Activated CD8-positive, alpha-beta memory T cell treated with anti-CD3 and anti-CD28 coated beads, Interleukin-2, amount 50 U/mL, for 48 hours (primary cell): ENCODE measurements at places on chromosomes 7 and 10.
A peak's percentile ranks its signal among the peaks of the same experiment; 100 is the strongest.

GRCh38 chr7:143437578-143437977, 5.7 kb upstream of the TAS2R60 start:
- no peak for DNase-seq

DNA sequence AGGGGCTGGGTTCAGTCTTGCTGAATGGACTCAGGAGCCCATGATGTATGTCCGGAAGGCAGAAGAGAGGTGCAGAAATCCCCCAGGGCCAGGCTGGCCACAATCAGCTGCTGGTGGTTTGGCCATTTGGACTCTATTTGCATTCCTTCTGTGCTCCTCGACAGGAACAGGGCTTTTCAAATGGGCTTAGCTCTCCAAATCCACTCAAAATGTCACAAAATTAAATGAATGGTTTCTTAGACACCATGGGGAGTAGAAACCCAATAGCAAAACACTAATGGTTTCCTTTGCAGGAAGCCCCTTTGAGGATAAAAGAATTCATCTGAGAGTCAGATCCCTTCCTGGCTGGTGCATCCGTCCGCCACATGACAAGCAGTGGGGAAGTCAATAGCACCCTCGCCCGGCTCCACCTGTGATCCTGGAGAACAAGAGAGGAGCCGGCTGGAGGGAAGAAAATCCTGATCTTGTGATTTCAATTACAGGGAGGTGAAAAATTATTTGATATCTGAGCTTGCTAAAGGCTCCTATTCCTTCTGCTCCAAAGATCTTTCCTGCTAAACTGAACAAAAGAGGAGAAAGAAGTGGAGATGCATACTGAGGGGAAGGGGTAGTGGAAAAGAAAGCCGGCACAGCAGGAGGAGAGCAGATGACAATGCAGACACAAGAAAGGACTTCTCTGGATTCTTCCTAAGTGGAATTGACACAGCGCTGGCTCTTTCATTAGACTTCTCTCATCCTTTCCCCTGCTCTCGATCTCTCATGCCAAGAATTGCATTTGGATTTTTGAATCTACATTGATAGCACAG, 190.7 kb downstream of the C7orf25 start:
- DNase-seq = no peak

- no peak for DNase-seq
These were observed 27.7 kb upstream of the CAMK1D start for GRCh38 chr10:12321641-12322040.

DNA sequence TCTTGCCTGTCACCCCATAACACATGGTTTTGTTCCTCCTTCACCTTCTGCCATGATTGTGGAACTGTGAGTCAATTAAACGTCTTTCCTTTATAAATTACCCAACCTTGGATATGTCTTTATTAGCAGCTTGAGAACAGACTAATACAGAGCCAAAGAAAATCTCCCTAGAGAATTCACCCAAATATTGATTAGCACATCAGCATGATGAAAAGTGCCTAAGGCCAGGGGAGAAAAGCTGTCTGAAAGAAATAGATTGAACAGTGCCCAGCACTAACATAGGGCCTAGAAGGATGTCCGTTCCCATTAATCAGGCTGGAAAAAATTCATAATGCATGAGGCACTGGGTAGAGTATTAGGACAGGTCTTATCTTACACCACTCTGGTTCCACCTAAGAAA, 111.9 kb upstream of the CALN1 start:
- DNase-seq = no peak

DNA sequence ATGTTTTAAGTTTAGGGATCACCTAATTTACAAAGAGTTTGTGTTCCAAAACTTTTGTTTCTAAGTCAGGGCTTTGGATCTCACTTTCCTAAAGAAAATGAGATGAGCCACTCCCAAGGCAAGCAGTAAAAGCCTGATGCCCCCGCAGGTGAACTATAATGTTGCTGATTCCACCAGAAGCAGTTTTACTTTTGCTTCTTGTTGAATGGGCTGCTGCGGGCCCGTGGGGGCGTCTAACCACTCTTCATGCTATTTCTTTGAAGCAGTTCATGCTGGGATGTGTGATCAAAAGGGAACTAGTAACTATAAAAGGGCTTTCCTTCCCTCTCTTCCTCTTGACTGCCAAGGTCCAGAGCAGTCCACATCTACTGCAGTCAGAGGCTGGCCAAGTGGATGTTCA, 118.7 kb upstream of the NEBL start:
- DNase-seq = no peak

GRCh38 chr10:77649333-77650331, 12.0 kb upstream of the KCNMA1 start:
- DNase-seq = no peak

DNA sequence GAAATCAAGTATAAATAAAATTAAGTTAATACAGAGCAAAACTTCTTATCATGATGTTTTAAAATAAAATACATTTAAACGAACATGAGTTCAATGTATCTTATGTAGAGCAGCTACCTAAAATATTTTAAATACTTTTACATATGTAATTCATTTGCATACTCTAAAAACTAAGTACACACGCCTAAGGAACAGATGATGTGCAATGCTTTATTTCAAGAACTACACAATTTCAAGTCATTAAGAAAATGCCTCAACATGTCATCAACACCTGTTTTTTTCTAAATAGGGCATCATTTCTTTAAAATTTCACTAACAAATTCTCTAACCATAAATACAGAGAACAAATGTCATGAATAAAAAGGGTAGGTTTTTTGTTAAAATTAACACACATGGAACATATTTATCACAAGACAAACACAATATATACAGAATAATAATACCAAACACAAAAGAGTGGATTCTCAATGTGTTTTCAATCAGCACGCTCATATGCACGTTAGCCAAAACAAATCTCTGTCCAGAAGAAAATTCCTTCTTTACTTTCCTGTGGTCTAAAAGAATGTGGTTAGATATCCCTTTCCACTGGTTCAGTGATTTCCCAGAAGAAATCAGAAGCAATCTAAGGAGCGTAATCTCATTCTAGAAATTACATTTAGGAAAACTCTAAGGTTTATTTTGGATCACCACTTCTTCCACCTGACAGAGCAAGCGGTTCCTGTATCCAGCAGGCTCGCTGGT, 73.0 kb upstream of the PFKP start:
- no peak for DNase-seq

GRCh38 chr7:38367301-38367890, 94.0 kb upstream of the TARP start:
- no peak for DNase-seq

GRCh38 chr7:43602256-43602655, 19.3 kb downstream of the STK17A start:
- DNase-seq = no peak

DNA sequence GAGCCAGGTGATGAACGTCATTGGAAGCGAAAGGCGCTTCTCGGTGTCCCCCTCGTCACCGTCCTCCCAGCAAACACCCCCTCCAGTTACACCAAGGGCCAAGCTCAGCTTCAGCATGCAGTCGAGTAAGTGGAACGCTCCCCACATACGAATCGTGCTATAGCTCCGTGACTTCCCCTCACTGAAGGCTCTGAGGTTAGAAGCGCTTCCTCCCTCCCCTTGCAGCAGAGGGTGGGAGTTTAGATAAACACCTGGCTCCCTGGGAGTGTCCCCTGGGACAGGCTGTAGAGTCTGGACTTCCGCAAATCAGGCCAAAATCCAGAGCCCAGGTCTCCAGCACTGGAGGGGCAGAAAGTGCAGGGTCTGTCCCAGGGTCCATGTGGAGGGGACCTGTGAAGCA, 105.0 kb upstream of the NPS start:
- no peak for DNase-seq

DNA sequence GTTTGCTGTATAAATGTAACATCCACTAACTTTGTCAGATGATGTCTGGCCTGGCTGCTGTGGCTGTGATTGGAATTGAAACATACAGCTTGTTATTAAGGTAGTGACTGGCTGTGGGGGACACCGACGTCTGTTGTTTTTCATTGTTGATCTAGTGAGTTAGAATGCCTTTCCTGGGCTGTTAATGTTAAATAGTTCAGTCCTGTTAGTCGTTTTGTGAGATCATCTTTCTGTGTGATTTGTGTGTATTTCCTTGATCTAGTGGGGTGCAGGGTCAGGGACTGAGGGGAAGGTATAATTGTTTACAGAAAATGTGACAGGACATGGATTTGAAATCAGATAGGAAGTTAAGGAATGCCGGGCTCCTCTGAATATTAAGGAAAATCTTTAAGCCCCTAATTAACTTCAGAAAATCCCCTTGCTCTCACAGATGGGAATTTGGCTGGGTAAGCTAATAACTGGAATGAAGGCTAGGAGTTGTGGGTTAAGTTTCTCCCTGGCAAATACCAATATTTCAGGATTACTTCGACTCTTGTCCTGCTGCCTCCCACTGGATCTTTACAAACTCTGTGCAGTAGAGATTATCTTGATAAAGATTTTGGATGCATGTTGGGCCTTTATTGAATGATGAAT, 163.1 kb downstream of the AUTS2 start:
- no peak for DNase-seq

- DNase-seq = no peak
These were observed 56.2 kb upstream of the PDCD4 start for GRCh38 chr10:110815354-110816004.

DNA sequence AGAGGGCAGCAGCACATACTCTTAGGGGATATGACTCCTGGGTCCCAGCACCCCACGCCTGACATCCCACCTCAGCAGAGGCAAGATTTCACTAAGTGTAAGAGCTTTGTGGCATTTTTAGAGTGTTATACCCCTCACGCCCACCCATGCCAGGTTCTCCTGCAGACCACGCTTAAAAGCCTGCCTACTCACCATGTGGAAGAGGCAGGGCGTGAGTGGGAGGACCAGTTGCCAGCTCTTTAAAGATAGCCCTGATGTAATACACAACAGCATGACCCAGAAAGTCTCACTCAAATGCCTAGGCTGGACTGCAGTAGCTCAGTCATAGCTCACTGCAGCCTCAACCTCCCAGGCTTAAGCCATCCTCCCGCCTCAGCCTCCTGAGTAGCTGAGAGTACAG, 44.4 kb upstream of the CELF2 start:
- DNase-seq = no peak

- DNase-seq = no peak
These were observed 51.2 kb upstream of the CFAP46 start for GRCh38 chr10:132993271-132994184.

DNA sequence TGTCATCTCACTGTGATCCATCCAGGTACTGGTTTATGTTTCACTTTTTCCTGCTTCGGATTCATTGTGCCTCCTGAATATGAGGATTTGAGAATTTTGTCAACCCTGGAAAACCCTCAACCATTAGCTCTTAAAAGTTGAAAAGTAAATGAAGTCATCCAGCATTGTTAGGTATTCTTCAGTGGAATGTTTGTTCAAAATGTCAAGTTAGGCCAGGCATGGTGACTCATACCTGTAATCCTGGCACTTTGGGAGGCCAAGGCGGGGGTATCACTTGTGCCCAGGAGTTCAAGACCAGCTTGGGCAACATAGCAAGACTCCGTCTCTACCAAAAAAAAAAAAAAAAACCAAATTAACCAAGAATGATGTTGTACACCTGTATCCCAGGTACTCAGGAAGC, 222.1 kb downstream of the NSUN6 start:
- DNase-seq = no peak

- DNase-seq = peak; percentile 22
These were observed 10.9 kb downstream of the AQP1 start for GRCh38 chr7:30922596-30922995.

GRCh38 chr7:140153666-140154161, 23.1 kb downstream of the KDM7A start:
- DNase-seq = no peak

DNA sequence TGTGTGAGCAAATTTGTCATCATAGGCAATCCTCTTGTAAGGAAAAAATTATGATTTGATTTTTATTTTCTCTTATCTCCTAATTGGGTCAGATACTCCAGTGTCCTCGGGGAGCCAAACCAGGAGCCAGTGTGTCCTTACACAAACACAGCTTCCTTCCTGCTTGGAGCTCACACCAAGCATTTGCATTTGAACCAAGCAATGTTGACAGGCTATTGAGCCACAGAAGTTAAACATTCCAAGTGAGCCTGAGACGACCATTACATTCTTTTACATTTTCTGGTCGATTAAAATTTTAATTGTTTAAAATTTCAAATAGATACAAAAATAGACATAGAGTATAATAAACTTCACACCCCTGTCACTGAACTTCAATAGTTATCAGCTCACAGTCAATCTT, 194.8 kb downstream of the CFTR start:
- no peak for DNase-seq

- DNase-seq = no peak
These were observed 2.0 kb downstream of the DBNL start for GRCh38 chr7:44046321-44047061.

DNA sequence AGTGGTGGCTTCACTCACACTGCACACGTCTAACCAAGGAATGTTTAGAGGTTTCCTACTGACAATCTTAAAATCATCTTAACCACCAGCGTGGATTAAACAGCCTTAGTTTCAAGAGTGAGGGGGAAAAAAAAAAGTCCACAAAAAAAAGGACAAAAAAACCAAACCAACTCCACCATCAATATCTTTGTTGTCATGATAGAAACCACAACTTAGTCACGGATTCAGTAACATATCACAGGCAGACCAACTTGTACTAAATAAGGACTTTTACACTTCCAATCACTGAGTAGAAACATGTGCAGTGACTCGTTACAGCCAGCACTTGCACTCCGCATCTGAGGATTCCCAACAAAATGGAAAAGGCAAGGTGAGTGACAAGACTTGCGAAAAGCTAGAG, 46.5 kb downstream of the FAM171A1 start:
- DNase-seq = no peak

- DNase-seq = no peak
These were observed 1.5 kb downstream of the ARHGAP21 start for GRCh38 chr10:24722131-24722675.

DNA sequence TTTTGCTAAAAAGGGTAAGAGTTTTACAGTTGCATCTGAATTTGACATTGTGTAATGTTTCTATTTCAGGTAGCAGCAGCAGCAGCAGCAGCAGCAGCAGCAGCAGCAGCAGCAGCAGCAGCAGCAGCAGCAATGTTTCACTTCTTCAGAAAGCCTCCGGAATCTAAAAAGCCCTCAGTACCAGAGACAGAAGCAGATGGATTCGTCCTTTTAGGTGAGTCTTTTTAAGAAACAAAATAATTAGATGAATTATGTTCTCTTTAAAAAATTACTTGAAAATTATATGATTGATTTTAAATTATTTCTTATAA, 32.6 kb downstream of the UMAD1 start:
- no peak for DNase-seq

DNA sequence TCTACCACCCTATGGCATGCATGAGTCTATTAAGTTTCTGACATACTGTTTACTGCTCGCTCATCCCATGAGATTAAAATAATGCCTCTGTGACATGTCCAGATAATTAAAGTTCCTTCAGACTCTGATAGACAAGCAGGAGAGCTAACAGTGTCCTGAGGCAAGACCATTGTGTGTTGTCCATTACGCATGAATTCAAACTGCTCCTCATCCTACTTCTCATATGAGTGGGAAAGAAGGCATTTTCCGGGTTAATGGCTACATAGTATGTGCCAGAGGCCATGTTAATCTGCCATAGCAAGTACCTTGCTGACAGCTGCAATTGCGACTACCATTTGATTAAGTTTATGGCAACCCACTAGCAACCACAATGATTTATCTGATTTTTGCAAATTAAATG, 113.3 kb downstream of the GNAI1 start:
- no peak for DNase-seq

GRCh38 chr7:20358762-20359282, 28.1 kb downstream of the ITGB8 start:
- no peak for DNase-seq
